ENCODE measurements at places on chromosomes 3 and 15. TPM values are rescaled to one million over a fixed set of nuclear protein-coding genes. Genes with fewer than 3 reads are reported as not detected.

GRCh38 chr3:16912400-16913263 is 27.9 kb downstream of the PLCL2 start:
- no peak for DNase-seq

GRCh38 chr15:52246686-52247431 is 48.7 kb downstream of the MYO5C start:
- DNase-seq: no peak

DNA sequence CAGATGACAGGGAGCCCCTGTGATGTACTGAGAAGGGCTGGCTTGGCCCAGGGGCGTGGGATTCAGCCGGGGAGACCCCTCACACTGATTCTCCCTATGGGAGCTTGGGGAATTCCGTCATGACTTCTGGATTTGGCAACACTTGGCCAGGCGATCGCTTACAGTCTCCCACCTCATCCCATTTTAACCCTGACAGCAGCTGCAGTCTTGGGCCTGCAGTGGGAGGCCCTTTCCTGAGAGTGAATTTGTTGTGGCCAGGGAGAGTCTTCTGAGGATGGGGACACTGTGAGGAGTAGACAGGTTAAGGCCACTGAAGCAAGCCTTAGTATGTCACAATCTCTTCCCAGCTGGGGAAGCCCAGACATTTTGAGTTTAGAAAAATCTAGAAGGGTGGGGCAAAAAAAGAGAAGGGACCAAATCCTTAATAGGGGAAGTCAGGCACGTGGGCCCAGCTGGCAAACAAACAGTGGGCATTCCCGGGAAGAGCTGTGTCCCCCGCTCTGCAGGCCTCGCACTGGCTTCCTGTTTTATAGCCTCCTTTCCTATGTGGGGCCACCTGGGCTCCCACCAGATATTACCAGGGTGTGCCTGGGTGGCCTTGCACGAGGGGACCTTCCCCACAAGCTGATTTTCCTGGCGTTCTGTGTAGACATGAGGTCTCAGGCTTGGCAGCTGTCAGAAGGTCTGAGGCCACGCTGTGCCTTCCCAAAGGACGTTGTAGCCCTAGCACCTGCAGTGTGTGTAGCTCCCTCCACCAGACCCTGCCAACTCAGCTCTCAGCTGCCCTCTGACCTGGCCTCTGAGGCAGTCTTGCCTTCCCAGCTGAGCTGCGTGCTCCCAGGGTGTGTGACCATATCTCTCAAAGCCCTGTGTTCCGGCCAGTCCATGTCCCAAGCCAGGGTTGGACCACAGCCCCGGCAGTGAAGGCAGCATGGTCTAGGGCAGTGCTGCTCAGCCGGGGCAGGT is 64.5 kb downstream of the FEM1B start:
- no peak for DNase-seq

GRCh38 chr15:85482894-85483293 is 102.5 kb downstream of the AKAP13 start:
- no peak for DNase-seq

DNA sequence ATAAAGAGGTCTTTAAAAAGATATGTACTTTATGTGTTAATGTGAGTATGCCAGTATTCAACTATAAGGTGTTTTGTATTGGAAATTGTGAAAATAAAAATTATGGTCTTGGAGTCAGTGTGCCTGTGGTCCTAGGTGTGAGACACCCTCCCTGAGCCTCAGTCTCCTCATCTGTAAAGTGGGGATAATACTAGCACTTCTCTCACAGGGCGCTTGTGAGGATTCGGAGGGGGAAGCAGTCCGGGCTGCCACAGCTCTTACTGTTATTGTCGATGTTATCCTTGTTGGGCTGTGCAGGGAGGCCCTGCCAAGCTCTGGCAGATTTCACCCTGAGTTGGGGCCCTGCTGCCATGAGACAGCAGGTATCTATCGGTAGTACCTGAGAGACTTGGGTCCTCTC is 26.7 kb upstream of the FBLN2 start:
- DNase-seq: no peak

GRCh38 chr15:92323525-92323924 is 70.2 kb upstream of the ST8SIA2 start:
- DNase-seq: no peak

GRCh38 chr3:42545284-42545900 is 36.4 kb downstream of the SEC22C start:
- no peak for DNase-seq

The RBMS3 gene
- 35.4 TPM for total RNA-seq

DNA sequence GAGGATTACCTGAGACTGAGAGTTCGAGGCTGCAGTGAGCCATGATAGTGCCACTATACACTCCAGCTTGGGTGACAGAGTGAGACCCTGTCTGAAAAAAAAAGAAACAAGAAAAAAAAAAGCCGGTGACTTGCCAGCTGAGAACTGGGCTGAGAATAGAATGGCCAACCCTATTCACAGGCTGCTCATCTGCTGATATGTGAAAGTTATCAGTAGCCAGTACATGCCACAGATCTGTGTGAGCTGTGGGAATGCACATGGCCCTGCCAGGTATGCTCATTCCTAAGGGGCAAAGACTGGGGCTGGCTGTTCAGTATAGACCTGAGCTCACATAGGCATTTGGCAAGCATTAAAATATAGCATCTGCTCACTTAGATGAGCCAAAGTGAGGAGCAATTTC is 30.9 kb downstream of the IL20RB start:
- DNase-seq: no peak

- no peak for DNase-seq
These were observed 24.0 kb upstream of the TRH start for GRCh38 chr3:129950318-129951046.

GRCh38 chr3:71791634-71792033 is 6.7 kb upstream of the PROK2 start:
- DNase-seq: no peak

GRCh38 chr15:75197062-75197630 is 4.5 kb upstream of the C15orf39 start:
- no peak for DNase-seq

The CTXND1 gene
- total RNA-seq: 1.3 TPM

The LRTM1 gene
- total RNA-seq: not detected

DNA sequence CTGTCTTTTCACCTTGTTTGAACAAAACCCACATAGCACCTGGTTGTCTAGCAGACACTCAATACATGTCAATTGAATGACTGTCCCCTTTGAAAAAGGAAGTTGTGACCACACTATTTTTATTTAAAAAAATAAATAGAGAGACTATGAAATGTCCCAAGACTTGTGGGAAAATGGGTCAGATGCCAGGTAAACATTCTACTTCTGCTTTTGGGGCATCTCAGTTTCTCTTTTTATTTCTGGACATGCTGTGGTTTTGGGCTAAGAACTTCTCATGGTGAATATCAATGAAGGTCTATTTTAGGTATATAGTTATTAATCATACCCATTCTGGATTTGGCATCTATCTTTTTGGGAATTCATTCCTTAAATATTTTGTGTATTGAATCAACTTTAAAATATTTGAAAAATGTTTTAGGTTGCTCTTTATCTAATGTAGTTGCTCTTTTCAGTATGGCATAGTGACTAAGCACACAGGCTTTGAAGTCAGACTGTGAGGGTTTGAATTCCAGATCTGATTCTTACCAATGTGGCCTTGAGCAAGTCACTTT is 4.4 kb downstream of the TMEM45A start:
- DNase-seq: no peak

The TGM5 gene
- total RNA-seq: not detected

DNA sequence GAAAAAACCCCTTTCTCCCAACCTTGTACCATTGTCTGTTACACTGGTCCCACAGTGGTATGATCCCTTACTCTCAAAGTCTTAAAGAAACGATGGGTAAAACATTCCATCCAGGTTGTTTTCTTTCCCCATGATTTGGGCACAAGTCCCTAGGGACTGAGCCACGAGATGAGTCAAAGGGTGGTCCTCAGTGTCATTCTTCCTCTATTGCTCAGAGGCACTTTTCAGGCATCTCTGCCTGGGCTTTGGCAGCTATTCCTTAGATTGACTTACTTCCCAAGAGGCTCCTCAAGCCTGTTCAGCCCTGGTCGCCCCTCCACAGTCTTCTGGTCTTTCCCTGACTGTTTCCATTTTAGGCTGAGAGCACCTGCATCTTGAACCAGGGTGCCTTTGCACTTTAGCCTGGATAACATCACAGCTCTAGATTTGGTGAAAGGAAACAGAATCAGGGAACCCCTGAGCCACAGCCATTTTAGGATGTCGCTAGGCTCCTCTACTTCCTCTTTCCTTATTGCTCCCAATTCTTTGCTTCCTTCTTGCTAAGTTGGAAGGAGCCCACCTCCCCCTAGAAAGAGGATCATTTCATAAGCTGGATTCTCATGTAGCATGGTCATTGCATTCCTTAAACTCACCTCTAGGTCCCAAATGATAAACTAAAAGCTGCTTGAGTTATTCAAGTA is 131.0 kb upstream of the TPRG1 start:
- DNase-seq: no peak

DNA sequence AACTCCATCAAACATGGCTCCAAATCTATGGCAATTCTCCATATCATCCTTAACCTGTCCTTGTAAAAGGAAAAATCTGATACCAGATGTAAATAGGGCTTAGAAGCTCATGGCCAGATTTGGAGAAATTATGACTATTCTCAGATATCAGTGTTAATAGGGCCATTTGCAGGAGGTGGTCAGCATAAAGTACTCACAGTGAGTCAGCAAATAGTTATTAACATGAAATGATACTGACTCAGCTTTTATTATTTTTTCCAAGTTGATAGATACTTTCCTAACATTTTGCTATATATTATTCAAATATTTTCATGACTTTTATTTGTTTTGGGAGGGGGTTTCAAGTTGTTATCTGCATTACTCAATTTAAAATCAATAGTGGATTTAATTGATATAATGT is 255.8 kb downstream of the MFSD1 start:
- no peak for DNase-seq

- DNase-seq: no peak
These were observed 112.7 kb downstream of the NFKBIZ start for GRCh38 chr3:101962055-101962454.

The ST3GAL6 gene
- 17.9 TPM for total RNA-seq

- DNase-seq: no peak
These were observed 30.5 kb downstream of the NEO1 start for GRCh38 chr15:73082812-73083211.

DNA sequence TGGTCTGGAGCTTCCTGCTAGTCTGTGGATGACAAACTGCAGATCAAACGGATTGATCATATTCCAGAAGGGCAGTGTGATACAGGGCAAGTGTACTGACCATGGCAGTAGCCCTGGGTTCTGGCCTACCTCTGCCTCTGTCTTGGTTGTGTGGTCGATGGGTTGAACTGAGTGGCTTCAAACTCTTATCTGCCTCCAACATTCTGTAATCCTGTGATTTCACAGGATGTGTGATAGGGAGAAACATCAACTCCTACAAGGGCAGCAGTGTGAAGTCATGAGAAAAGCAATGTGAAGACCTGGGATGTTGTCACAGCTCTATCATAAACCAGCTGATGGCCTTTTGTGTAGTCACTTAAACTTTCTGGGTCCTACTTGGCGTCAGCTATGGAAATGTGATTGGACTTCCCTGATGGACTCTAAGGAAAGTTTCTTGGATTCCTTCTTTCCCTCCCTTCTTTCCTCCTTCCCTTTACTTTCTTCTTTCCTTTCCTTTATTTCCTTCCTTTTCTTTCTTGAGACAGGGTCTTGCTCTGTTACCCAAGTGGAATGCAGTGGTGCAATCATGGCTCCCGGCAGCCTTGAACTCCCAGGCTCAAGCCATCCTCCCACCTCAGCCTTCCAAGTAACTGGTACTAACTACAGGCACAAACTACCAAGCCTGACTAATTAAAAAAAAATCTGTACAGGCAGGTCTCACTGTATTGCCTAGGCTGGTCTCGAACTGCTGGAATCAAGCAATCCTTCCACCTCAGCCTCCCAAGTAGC is 114.8 kb downstream of the BBX start:
- no peak for DNase-seq

DNA sequence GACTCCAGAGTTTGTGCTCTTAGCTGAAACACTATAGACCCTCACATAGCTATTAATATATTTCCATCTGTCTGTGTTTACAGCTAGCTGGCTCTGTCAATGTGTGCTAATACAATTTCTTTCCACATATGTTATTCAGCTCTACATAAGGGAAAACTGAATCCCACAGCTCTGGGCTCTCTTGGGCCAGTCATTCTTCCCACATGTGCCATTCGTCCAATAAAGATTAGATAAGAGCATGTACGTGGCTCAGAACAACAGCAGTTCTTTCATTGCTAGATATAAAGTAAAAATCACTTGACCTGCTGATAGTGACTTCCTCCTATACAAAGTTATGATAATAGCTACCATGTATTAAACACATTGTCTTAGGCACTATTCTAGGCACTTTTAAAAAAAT is 2.8 kb upstream of the ILDR1 start:
- no peak for DNase-seq

The FOXB1 gene
- total RNA-seq: 5.9 TPM

- no peak for DNase-seq
These were observed 1.5 kb upstream of the ARHGAP31 start for GRCh38 chr3:119292666-119293065.

DNA sequence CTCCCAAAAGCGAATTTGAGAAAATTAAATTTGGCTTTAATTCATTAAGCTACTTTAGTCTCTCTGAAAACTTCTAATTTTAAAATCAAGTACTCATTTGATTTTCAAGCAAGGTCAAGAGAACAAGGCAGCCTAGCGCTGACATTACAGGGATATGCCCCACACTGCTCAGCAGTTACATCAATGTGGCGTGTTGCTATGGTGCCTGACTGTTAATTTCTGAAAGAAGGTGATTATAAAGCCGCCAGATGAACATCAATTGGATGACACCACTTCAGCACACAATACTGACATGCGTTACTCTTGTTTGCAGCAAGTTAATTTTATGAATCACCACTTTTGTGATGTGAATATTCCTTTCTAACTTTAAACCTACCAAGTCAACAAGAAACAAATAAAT is 284.4 kb downstream of the FOXP1 start:
- no peak for DNase-seq

GRCh38 chr3:127970966-127971592 is 56.0 kb downstream of the KBTBD12 start:
- DNase-seq: no peak

The GOLGA6L6 gene
- not detected for total RNA-seq

The ITIH4 gene
- total RNA-seq: 6.3 TPM

The STAB1 gene
- 0.16 TPM for total RNA-seq

The CBLB gene
- total RNA-seq: 29.4 TPM

- no peak for DNase-seq
These were observed 6.4 kb upstream of the FAM219B start for GRCh38 chr15:74913041-74913440.

DNA sequence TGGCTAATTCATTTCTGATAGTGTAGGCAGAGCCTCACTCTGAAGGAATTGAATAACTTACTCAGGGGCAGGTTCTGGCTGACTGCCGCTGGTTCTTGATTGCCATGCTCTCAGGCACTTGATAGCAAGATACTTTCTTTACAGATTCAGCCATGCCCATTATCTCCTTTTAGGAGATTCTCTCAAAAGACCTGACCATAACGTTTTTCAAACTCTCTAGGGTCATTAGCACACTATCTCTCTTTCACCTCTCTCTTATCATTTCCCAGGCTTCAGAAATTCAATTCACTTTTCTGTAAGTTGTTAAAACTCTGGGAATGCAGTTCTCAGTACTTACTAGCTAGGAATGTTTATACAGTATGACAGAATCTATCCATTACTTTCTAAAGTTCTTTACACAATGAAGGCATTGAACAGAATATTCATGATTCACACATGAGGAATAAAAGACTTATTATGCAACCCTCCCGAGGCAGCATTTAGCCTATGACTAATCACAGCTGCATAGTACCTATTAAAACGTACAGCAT is 850.3 kb upstream of the CADM2 start:
- DNase-seq: no peak

The APOD gene
- 1.1 TPM for total RNA-seq

The AGBL1 gene
- total RNA-seq: 0.05 TPM
